ENCODE measurements at places on chromosomes 7 and 10.
A peak's percentile ranks its signal among the peaks of the same experiment; 100 is the strongest.

- DNase-seq: peak; percentile 10
These were observed 28.6 kb upstream of the SLC16A12 start for GRCh38 chr10:89563861-89564478.

- DNase-seq: no peak
These were observed 199.2 kb downstream of the SLC25A13 start for GRCh38 chr7:96122746-96123145.

- DNase-seq: no peak
These were observed 77.8 kb upstream of the FAM133B start for GRCh38 chr7:92667816-92668535.

DNA sequence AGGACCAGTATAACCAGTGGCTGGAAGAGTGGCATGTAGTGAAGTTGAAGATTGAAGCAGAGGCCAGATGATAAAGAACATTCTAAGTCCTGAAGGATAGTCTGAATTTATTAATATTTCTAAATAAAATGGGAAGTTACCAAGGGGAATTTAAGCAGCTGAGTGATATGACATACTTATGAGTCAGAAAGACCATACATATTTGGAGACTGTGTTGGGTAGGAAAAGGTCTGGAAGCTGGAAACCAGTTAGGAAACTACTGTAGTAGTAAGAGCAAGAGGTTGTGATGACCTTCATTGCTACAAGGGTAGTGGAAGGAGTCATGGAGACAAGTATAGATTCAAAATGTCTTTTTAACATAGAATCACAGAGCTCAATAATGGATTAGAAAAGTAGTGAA lies 752.3 kb downstream of the SUGCT start:
- DNase-seq: no peak

GRCh38 chr7:110600956-110601355 lies 490.0 kb upstream of the LRRN3 start:
- DNase-seq: no peak

GRCh38 chr7:84844771-84845170 lies 342.1 kb downstream of the SEMA3D start:
- no peak for DNase-seq

- DNase-seq: no peak
These were observed 90.9 kb upstream of the CHST15 start for GRCh38 chr10:124184208-124184830.

DNA sequence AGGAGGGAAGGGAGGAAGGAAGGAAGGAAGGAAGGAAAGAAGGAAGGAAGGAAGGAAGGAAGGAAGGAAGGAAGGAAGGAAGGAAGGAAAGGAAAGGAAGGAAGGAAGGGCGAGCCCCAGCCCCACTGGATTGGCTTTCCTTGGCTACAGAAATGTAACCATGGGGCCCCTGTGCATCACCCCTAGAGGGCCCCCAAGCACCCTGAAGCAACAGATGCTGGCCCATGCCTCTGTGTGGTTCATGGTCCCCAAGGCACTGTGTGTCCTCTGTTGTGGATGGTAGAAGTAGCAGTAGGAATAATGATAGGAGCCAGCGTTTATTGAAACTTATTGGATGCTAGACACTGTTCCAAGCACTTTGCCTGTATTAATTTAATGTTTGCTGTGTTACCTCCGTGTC lies 116.6 kb upstream of the MACROH2A2 start:
- DNase-seq: no peak

- DNase-seq: no peak
These were observed 13.0 kb downstream of the RRP12 start for GRCh38 chr10:97388152-97388551.

DNA sequence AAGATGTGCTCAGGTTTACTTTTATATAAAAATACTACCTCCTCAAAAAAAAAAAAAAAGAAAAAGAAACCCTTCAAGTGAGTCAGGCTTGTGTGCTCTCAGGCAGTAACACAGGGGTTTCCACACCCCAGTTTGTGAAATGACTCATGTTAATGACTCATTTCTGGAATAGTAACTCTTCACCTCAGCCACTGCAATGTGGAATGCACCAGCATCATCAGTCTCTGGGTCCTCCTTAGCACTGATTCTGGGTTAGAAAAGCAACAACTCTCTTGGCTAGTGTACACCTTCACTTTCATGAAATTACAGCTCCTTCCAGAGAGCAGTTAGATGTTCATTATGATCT lies 110.6 kb downstream of the EMX2 start:
- DNase-seq: peak; percentile 91
